ENCODE measurements at places on chromosomes 16 and 17. TPM values are rescaled to one million over a fixed set of nuclear protein-coding genes. Genes with fewer than 3 reads are reported as not detected.

MYH10 gene
- 75.2 TPM for total RNA-seq

DNAH3 gene
- 0.50 TPM for total RNA-seq

TMED6 gene
- total RNA-seq: not detected

ARL5C gene
- total RNA-seq: not detected

HSD3B7 gene
- 7.4 TPM for total RNA-seq

KRTAP3-1 gene
- not detected for total RNA-seq

EVI2B gene
- total RNA-seq: 2.5 TPM

KRTAP9-7 gene
- not detected for total RNA-seq

CA7 gene
- total RNA-seq: not detected

All from right cardiac atrium (tissue), 5 donors.